Sciatic nerve (tissue), 2 donors: ENCODE measurements at places on chromosomes 1 and 21. TPM values are rescaled to one million over a fixed set of nuclear protein-coding genes. Genes with fewer than 3 reads are reported as not detected.

Gene HHIPL2
- 0.80 TPM for total RNA-seq

Gene MSH4
- total RNA-seq: 1.6 TPM

Gene KCNJ9
- total RNA-seq: 0.18 TPM

GRCh38 chr1:11650331-11650991, 3.8 kb downstream of the FBXO2 start:
- peak; percentile 83 for DNase-seq

GRCh38 chr1:207010726-207011125, 21.8 kb downstream of the C1orf116 start:
- no peak for DNase-seq

Gene KCNT2
- 10.6 TPM for total RNA-seq

Gene MX2
- total RNA-seq: 19.0 TPM

Gene CHIA
- not detected for total RNA-seq

- DNase-seq: no peak
Observed at GRCh38 chr1:246827396-246827795, 103.2 kb downstream of the SCCPDH start.

DNA sequence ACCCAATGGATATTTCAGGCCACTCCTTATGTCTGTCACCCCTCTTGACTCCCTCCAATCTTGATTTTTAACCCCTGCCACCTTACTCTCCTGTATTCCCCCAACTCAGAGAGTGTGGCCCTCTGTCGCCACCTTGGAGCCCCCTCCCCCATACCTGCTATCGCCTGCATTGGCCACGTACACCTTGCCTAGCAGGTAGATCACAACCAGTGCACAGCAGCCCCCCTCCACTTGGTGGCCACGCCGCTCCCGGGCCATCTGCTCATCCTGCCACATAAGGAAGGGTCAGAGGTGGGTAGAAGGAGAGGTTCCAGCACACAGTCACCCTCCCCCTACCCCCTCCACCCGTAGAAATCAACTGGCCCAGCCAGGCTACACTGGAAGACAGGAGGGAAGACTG, 2.9 kb downstream of the PPM1J start:
- DNase-seq: no peak

Gene FBLIM1
- total RNA-seq: 29.0 TPM

Gene HJV
- total RNA-seq: not detected

DNA sequence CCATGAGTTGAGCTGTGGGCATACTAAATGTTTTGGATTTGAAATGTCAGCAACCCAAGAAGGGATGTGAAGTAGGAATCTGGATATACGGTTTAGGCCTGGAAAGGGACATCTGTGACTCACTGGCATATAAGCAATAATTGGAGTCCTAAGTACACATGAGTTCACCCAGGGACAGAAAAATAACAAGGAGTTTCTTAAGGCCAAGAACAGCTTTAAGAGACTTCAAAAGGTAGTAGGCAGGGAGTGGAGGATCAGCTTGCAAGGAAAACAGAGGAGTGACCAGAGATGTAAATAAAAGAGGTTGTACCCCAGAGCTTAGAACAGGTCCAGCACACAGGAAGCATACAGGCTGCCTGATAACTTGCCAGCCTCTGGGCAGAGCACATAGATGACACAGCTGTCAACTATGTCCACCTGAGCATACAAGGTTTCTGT, 28.1 kb downstream of the TMEM50B start:
- no peak for DNase-seq

DNA sequence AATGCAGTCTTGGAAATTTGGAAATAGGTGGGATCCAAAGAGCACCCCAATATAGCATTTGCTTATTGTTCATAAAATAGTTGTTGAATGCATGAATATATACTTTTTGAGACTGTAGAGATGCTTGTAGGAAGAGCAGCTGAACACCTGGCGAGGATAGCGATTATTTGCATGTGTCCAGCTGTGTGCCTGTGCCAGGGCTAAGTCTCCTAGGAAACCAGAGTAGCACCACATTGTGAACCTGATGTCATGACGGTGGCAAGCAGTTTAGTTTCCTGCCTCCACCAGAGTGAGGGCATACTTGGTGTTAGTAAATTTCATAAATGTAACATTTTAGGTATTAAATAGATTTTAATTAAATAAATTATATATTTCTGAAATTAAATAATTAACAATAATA, 37.3 kb upstream of the IRF2BP2 start:
- no peak for DNase-seq

Gene CFHR5
- not detected for total RNA-seq

Gene OR10J1
- not detected for total RNA-seq

Gene RBP7
- 15.2 TPM for total RNA-seq

DNA sequence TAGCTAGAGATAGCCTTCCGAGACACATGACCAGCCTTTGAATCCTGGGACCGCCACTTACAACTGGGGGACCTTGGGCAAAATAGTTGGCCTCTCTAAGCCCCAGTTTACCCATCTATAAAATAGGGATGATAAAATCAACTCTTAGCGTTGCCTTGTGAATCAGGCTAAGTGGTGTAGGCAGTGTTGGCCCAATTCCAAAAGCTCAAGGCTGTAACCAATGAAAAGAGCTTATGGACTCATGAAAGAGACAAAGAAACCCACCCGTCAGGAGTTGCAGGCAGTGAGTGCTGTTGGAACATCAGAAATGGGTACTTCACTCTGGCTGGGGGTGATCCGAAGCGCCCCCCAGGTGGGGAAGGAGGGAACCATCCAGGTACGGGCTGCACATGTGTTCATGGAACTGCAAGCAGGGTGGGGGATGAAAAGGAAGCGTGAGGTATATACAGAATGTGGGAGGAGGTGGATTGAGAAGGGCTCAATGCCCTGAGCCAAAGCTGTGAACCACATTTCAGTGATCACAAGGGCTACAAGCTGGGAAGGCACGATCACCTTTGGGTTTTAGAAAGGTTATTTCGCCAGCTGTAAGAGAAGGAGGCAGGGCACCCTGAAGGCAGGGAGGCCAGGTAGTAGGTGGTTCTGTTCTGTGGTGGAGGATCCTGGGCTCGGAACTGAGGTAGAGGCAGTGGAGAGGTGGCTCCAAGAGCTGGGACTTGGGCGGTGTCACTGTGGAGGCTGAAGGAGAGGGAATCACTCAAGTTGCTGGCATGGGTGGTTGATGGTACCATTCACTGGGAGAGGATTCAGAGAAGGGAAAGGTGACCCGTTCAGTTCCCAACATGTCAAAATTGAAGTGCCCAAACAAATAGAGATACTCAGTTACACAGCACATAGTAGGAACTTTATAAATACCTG, 11.4 kb upstream of the KIAA1614 start:
- no peak for DNase-seq

DNA sequence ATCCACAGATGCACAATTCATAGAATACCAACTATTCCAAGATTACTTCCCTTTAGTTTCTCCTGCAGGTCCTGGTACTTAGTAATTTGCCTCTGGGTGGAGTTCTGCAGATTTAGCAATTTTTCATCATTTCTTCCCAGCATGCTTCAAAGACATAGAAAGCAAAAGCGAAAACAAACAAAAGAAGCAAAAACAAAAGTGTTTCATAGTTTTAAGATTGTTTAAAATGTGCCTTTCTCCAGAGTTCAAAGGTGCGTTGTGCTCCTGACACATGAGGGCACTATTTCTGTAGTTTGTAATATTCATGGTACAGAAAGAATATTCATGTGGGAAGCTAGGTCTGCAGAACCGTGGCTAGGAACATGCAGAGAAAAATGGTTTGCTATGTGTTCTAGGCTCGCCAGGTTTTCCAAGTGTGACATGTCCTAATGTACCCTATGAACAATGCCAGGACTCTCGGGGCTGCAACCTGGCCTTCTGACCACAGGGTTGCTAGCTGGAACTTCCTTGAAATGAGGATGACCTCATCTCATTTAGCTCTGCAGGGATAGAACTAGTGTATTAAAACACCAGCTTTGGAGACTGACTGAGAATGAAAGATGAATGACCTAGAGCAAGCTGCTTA, 30.0 kb upstream of the RCSD1 start:
- DNase-seq: no peak

- no peak for DNase-seq
Observed at GRCh38 chr1:196183941-196184340, 424.3 kb downstream of the KCNT2 start.

GRCh38 chr21:37695111-37695510, 221.1 kb downstream of the KCNJ6 start:
- no peak for DNase-seq

GRCh38 chr1:186518822-186519381, 58.0 kb upstream of the PDC start:
- DNase-seq: no peak

DNA sequence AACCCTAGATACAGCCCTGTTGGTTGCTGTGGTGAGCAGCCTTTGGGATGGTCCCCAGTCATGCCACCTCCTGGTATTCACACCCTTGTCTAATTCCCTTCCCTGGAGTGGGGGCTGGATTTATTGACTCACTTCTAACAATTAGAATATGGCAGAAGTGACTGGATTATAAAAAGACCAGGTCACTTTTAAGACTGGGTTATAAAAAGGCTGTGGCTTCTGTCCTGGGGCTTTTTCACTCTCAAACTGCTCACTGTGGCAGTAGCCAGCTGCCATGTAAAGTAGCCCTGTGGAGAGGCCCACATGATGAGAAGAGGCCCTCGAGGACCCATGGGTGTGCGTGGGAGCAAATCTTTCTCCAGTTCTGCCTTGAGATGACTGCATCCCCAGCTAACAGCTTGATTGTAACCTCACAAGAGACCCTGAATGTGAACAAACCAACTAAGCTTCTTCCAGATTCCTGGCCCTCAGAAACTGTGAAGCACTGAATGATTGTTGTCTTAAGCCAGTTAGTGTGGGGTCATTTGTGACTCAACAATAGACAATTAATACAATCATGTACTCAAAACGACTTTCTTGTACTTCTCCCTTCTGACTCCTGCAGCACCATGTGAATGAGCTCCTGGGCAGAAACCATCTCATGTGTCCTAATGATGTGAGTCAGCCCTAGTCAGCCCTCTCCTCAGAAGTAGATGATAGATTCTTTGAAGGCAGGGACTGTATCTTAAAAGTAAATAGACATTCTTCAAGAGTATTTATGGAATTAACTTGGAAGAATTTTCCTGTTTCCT, 234.9 kb downstream of the TNR start:
- DNase-seq: no peak

- DNase-seq: no peak
Observed at GRCh38 chr1:71190843-71191242, 110.0 kb upstream of the ZRANB2 start.

Gene TMEM61
- total RNA-seq: not detected

DNA sequence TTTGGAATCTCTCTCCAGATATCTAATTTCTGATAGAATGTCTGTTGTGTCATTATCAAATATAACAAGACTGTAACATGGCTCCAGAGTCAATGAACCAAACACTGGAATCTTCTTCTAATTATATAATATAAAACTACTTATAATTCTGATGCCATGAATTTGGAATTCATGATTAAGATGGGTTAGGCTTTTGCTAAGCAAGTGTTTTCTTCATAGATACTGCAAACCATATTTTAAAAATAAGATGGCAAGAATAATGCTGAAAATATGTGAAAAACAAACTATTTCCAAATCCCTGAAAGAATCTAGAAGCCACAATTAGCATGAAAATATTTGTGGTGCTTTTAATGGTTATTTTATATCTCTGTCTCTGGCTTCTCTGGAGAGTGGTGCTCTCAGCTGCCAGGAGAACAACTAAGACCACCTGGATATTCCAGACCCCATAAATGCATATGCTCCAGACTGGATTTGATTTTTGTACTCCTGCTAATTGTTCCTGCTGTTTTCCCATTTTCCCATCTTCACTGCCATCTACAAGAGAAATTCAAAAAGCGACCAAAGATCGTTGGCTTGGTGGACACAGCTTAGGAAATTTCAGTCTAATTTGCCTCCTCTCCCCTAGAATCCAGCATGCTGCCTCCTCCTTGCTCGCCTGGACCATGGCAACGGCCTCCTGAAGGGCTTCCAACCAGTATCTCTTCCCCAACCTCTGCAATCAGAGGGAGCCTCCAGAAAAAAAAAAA, 418.9 kb downstream of the SETD4 start:
- no peak for DNase-seq

- DNase-seq: no peak
Observed at GRCh38 chr1:39086386-39086785, 60.2 kb downstream of the NDUFS5 start.

DNA sequence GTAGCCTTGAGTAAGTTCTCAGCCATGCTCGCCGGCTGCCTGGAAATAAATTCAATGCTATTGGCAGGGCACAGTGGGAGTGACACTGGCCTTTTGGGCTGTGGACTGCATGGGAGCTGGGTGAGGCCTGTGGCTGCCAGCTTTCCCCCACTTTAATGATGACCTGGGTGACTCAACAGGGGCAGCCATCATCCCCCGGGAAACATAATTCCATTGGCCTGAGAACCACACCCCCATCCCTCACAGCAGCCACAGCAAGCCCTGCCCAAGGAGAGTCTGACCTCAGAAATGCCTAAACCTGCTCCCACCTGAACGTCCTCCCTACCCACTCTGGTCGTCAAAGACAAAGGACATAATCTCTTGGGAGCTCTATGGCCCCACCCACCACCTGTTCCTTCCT, 384.0 kb downstream of the LTN1 start:
- DNase-seq: no peak

DNA sequence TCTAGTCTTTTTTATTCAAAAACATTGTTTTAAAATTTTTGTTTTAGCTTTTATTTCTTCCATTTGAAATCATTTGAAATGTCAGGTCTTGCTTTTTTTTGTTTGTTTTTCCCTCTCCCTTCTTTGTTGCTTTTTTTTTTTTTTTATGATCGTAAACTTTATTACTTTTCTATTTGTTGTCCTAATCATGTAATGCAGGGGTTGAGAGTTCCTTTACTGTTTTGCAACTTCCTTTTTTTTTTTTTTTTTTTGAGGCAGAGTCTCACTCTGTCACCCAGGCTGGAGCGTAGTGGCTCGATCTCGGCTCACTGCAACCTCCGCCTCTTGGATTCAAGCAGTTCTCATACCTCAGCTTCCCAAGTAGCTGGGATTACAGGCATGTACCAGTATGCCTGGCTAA, 24.8 kb downstream of the IVNS1ABP start:
- no peak for DNase-seq

Gene ZBTB8A
- 8.9 TPM for total RNA-seq

- DNase-seq: no peak
Observed at GRCh38 chr21:31132574-31133242, 94.4 kb upstream of the KRTAP19-8 start.
